ENCODE measurements at places on chromosomes 2 and 18.

- no peak for DNase-seq
Measured at GRCh38 chr2:177717831-177718618, 325.5 kb downstream of the AGPS start.

DNA sequence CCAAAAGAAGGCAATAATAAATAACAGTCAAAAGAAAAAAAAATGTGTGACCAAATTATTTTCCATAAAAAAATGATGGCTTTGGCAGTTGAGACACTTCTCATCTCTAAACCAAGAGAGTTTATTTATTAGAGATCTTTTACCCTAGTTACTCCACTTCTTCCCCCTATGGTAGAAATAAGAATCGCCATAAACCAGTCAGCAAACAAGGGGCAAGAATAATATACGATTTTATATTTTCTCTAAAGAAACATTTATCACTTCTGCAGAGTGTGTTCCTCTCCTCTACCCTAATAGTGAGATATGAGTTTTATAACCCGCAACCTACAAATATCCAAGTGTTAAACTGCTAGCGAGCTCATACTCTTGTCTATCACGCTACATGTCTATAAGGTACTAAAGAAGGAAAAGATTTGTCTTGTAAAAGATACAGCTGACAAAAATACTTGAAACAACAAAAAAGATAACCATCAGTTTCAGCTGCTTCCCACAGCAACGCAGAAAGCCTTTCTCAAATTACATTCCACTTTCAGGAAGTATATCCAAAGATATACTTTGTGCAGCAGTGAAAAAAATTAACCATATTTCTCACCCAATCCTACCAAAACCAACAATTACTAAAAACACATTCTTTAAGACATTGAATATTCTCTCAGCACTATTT is 2.3 kb downstream of the RNF103 start:
- DNase-seq: no peak

- no peak for DNase-seq
Measured at GRCh38 chr2:223621901-223622300, 19.7 kb upstream of the SCG2 start.

DNA sequence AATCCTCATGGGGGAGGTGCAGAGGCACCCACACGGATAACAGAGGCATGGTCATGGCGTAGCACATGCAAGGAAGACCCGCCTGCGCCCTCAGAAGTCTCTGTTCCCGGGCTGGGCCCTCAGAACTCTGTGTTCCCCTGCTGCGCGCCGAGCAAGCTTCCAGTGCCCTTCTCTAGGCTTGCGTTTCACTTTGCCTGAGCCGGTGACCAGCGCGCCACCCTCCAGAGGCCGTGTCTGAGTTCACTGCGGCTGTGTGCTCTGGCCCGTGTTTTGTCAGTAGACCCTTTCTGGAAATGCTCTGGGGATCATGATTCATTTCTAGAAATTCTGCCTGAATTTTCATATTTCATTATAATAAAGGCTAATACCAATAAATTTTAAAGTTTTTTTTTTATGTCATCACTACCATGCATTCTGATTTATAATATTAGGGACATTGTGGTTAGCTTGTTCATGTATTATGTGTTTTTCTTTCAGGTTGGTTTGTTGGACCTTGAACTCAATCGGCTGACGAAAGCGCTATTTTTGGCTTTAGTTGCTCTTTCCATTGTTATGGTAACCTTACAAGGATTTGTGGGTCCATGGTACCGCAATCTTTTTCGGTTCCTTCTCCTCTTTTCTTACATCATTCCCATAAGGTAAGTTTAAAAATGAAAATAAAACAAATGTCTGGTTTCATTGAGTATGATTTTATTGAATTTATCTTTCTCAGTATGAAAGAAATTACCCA is 142.7 kb upstream of the NFATC1 start:
- DNase-seq: no peak

DNA sequence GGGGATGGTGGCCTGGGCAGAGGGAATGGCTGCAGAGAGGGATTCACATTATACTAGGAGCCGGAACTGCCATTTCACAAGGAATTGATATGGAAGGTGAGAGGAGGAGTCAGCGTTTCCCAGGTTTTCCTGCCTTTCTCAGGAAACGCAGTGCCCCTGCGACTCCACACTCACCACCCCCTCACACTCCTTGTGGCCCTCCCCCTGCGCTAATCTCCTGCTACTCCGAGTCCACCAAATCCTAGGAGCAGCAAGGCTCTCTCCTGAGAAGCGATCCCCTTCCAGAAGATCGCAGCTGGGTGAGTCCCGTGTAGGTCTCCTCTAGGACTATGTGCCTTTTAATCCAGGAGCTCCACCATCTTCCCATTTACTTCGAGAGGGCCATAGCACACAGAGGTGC is 140.6 kb downstream of the VAPA start:
- no peak for DNase-seq

DNA sequence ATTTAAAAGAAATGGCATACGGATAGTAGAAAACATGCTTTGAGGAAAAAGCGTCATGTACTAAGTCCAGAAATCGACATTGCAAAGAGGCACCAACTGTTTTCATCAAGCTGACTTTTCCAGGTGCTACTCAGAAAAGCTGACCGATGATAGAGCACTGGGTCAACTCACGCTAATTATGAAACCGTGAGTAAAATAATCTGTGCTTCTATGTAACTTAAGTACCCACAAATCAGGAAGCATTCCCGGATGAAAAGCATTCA is 353 bp upstream of the NUP35 start:
- DNase-seq: no peak

- DNase-seq: no peak
Measured at GRCh38 chr2:64348386-64349130, 105.4 kb upstream of the LGALSL start.

- peak; percentile 50 for DNase-seq
Measured at GRCh38 chr2:216341121-216341520, 31.2 kb downstream of the MARCHF4 start.

- DNase-seq: no peak
Measured at GRCh38 chr2:45439788-45440773, 171.0 kb downstream of the SRBD1 start.

GRCh38 chr2:38778687-38779082 is 675 bp downstream of the GEMIN6 start:
- DNase-seq: no peak

DNA sequence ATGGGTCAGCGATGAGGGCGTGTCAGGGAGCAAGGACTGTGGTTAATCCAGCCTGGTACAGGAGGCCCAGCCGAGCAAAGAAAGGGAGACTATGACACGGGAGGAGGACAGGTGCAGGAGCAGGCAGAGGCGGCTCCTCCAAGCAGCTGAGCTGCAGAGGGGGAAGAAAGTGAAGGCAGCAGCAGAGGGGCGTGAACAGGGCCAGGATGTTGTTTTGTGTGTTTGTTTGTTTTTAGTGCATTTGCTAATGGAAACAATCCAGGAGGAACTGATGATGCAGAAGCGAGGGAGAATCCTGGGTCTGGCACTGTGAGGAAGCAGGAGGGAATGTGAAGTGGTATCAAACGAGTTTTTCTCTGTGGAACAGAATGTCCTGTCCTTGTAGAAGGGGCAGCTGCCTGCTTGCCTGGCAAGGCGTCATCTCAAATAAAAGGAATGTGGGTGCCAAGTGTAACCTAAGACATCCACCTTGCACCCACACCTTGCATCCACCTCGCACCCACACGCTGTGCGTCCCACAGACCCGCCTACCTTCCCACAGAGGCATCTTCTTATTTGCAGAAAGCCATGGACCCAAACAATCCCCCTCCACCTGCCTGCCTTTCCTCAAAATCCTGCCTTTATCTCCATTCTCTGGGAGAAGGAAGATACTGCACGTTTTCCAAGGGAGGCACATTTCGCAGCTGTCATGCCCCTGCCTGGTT is 134.8 kb downstream of the SH3BP4 start:
- no peak for DNase-seq

DNA sequence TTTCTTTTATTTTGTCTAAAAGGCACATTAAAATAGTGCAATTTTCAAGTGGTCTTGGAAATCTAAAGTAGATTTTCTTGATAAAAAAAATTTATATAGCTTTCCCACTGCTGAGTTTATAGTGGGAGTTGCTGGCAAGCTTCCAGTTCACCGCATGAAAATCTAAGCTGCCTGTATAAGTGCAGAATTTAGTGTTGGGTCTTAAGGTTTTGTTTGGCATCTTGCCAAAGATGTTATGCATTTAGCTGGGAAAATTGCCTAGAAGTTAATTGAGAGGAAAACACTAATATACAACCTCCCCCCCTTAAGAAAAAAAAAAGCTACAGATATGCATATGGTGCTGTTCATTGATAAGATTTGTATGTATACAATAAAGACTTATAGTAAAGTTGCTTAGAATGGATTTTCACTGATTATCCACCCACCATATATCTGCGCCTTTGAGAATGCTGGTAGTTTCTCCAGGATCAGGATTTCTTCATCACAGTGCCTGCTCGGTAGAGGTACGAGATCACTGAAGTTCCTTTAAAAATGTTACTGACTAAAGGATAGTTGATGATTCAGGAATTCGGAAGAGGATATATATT is 803.2 kb upstream of the POU3F3 start:
- DNase-seq: peak; percentile 23

- no peak for DNase-seq
Measured at GRCh38 chr2:34121076-34121475, 522.0 kb upstream of the FAM98A start.

GRCh38 chr18:2657788-2658458 is 2.4 kb downstream of the SMCHD1 start:
- DNase-seq: no peak

DNA sequence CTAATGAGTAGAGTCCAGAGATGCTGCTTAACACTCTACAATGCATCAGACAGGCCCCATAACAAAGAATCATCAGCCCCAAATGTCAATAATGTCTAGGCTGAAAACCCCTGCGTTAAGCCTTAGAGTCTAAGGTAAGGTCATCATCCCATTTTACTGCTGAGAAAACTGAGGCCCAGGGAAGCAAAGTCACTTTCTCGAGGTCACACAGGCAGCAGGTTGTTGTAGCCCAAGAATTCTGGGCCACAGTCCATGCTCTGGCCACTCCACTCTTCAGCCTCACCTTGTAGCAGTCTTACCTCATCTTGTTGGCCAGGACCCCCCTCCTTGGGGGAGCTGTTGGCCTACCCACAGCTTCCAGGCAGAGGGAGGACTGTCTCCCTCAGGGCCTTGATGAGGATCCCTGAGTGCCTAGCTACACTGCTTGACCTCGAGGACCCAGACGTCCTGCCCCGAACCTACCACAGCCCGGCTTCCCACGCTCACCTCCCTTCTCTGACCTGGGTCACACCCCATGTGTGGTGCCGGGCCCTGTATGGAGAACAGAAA is 54.4 kb downstream of the SMAD7 start:
- no peak for DNase-seq

DNA sequence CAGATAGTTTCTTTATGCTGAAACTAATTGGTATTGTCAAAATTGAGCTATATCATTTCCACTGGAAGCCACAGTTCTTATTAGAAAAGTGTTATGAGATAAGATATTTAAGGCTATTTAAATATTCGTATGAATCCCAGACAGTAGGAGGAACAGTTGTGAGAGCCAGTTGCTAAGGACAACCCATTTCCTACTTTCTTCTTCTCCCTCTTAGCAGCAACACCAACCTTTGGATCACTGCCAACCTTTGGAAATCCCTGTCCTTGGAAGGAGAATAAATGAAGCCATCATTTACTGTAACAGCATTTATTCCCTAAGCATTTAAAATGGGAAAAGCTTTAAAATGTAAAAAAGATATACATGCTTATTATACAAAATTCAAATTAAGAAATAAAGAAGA is 85.8 kb downstream of the PLCL1 start:
- DNase-seq: no peak

DNA sequence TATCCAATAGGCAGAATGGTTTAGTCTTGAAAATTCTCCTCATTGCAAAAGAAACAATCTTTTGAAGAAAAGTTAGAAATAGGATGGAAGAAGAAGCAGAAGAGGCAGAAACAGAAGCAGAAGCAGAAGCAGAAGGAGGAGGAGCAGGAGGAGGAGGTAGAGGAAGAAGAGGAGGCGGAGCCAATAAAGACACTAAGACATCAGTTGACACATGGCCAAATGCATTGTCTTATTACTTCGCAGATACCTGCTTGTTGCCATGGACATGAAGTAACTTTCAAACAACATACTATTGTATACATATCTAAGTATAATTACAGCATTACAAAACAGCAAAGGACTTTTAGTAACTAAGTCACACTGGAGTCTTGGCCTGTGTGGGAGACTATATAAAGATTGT is 606.3 kb downstream of the METTL4 start:
- no peak for DNase-seq

- DNase-seq: peak; percentile 17
Measured at GRCh38 chr2:157785866-157786662, 90.1 kb downstream of the ACVR1 start.

GRCh38 chr2:179931502-179931901 is 70.1 kb upstream of the ZNF385B start:
- no peak for DNase-seq

GRCh38 chr2:170953941-170954340 is 24.9 kb downstream of the GORASP2 start:
- no peak for DNase-seq

DNA sequence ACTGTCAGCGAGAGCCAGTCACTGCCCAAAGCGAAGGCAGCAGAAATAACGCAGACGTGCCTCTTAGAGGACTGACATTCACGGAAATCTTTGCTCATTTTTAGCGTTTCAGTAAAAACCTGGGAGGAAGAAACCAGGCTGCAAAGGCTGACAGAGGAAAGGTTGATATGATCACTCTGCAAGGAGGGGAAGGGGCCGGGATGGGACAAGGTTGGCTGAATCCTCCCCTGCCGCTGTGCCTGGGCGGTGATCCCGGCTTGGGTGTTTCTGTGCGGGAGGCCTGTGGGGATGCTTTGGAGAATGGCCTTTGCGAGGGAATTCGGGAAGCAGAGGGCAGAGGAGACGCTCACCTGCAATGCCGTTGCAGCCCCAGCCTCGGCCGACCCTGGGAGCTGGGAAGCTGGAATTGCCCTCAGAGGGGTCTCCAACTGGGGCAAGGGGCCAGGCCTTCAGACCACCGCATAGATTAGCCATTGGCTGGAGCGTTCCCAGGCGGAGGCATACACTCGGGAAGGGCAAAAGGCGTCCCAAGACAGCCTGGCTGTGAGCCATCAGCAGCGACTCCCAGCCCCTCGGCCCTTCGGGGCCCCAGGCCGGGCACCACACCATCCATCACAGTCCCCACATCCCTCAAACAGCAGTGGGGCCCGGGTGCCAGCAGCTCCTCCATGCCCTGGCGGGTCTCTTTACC is 111.7 kb upstream of the GPC1 start:
- no peak for DNase-seq

DNA sequence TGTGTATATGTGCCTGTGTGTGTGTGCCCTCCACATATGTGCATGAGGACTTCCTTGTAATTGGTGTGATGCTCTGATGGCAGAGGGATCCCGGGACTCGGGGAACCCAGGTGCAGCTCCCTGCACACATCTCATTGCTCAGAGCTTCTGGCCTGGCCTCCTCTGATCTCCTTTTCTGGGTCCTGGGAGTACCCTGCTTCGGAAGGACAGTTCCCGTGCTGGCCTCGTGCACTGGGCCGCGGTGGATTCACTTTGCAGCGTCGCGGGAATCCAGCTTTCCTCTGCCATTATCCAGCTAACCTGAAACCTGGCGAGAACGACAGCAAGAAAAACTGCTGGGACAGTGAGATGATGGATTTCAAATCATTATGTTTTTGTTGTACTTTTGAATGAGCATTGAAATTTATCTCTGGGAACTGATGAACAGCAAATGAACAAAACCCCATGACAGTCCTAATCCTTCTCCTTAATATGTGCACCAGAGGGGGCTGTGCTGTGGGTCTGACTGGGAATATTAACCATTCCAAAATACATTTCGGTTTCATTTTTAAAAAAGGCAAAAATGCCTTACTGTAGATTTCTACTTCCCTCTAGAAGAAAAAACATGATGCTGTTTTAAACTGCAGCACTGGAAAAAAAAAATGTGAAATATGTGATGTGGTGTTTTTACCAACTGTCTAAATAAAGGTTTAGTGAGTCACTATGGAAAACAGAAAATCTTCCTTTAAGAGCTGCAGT is 78.2 kb downstream of the PTGR3 start:
- DNase-seq: no peak
